ENCODE measurements at places on chromosomes 4 and X.

- DNase-seq: no peak
These were observed 24.1 kb downstream of the FHL1 start for GRCh38 chrX:136171420-136171819.

DNA sequence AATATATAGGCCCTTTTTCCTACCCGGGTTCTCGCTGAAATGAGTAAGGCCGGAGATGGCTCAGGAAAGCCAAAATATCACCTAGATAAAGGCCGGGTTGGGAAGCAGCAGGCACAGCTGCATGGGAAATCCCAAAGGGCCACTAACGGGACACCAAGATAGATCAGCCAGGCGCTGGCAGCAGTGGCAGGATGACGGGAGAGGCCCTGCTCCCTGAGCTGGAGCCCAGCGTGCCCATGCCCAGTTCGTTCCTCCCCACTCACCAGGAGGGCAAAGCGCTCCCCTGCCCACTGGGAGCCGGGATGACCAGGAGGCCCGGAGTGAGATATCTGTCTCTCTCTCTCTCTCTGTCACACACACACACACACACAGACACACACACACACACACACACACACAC lies 109.8 kb downstream of the DCTD start:
- DNase-seq: no peak

DNA sequence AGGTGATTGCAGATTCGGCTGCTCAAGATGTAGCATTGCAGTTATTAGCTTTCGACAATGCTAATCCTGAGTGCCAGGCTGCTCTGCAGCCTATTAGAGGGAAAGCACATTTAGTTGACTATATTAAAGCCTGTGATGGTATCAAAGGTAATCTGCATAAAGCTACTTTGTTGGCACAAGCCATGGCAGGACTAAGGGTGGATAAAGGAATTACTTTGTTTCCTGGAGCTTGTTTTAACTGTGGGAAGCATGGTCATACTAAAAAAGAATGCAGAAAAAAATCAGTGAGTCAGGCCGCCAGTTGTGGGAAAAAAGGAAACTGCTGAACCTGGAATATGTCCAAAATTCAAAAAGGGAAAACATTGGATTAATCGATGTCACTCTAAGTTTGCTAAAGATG lies 154.9 kb upstream of the TECRL start:
- DNase-seq: no peak

- DNase-seq: no peak
These were observed 12.7 kb downstream of the MAD2L1 start for GRCh38 chr4:120053911-120054310.

DNA sequence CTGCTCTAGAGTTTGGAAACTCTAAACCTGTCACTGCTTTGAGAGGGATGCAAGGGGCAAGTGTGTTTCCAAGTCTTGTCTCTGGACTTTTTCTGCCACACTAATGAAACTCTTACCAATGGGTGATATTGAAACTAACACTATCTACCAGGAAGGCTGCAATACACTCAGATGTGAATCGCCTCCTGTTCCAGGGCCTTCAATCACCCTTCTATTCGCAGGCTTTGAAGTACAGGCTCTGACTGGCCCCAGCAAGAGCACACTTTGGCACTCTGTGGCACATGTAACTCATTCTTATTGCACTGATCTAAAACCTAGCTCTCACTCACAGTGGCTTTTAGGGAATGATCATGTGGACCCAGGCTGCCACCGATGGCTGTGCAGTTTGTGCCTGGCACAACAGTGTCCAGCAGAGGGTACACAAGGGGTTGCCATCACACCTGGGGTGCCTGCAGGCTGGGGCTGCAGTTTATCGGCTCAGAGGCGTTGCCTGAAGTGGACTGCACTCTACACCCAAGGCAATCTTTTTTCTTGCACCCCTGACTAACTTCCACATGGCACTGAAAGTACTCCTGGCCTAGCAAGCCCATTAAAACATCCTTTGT lies 210.8 kb downstream of the MGST2 start:
- no peak for DNase-seq

DNA sequence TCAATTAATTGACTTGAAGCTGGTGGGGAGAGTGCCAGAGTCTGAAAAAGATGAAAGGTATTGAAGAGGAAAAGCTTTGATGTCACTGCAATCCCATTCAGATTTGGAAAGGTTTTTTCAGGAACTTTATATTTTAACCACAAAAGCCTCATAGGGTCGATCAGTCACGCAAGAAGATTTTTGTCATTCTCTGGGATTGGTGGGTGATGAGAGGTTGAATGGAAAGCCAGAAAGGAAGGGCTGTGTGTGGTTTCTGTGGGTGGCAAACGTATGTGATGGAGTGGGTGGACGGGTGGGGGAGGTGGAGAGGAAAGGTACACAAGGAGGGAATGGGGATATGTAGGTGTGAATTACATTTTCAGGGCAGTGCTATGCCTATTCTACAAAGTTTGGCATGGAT lies 173.8 kb upstream of the SCML1 start:
- DNase-seq: no peak

DNA sequence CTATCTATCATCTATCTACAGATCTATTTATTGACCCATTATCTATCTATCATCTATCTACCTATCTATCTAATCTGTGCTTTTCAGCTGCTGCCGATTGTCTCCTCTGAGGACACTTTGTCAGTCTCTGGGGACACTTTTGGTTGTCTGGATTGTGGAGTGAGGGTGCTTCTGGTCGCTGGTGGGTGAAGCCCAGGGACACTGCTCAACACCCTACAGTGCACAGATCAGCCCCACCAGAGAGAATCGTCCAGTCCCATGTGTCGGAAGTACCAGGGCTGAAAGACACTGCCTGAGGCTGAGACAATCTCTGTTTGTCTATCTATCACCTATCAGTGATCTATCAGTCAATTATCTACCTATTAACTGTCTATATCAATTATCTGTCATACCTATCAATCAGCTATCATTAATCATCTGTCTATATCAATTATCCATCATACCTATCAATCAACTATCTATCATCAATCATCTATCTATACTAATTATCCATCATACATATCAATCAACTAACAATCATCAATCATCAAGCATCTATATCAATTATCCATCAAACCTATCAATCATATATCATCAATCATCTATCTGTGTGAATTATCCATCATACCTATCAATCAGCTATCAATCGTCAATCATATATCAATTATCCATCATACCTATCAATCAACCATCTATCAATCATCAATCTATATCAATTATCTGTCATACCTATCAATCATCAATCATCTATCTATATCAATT lies 70.0 kb upstream of the PPP2R3B start:
- no peak for DNase-seq

GRCh38 chr4:14812101-14812500 lies 190.2 kb upstream of the CPEB2 start:
- no peak for DNase-seq

DNA sequence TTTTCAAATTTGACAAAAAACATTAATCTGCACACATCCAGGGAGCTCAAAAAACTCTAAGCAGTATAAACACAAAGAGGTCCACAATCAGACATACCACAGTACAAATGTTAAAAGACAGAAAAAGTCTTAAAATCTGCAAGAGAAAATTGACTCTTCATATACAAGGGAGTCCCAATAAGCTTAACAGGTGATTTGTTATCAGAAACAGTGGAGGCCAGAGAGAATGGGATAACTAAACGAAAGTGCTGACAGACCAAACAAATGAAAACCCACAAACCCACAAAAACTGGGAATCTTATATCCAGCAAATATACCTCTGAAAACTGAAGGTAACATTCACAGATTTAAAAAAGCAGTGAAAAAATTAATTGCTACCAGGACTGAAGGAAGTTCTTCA lies 182.0 kb upstream of the PAQR3 start:
- no peak for DNase-seq

DNA sequence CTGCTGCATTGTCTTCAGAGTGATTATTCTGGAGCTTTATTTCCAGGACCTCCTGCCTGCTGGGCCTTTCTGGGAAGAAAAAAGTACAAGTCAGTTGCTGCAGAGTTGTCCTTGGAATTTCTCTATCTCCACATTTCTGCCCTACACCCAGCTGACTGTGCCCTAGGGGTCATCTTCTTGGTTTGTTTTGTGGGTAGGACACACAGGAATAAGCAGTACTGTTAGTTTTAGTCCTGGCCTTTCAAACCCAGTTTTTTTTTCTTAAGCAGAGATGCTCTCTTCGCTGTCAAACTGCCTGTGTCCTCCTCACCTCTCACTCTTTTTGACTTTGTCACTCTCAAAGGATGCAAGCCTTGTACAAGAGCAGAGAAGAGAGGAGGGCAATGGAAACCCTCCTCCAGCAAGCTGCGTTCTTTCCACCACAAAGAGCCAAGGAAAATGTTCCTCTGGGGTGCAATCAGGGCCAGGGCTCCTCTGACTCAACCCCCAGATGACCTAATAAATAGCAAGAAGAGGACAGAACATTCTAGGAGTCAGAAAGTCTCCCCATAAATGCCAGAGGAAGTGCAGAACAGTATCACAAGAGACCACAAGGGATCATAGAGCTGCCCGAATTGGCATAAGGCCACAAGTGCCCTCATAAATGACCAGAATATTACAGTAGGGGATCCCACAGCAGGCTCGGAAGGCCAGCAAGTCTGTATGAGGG lies 186.2 kb downstream of the RCHY1 start:
- no peak for DNase-seq

DNA sequence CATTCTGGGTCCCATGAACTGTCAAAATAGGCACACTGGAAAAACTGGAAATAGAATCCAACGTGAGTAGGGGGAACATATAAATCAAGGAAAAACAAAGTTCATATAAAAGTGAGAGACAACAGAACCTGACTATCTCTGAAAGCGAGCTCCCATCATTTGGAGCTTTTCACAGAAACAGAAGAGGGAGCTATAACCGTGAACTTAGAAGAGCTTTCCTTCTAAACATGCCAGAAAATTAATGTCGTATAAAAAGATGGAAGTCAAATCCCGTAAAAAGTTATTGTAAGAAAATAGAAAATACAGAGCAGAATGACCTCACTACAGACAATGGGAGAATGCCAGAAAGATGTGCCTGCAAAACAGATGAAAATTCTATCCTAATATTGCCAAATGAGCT lies 23.9 kb upstream of the HSD17B10 start:
- no peak for DNase-seq

GRCh38 chr4:41362621-41363383 lies 106.1 kb downstream of the UCHL1 start:
- peak; percentile 88 for DNase-seq

GRCh38 chr4:61397174-61397573 lies 197.0 kb downstream of the ADGRL3 start:
- no peak for DNase-seq

DNA sequence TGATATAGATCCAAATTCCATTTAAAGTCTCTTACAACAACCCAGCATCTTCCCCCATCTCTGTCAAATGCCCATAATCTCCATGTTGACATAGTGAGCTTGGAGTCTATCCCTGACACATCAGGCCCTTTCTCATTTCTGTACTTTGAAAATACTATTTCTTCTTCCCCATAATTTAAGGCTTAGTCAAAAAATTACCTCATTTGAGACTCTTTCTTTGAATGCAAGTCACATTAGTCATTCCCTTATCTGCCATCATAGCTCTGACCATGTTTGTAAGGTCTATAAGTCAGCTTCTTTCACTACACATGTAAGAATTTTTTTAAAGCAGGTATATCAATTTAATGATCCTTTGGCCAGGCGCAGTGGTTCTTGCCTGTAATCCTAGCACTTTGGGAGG lies 99.9 kb downstream of the DDX60 start:
- no peak for DNase-seq

DNA sequence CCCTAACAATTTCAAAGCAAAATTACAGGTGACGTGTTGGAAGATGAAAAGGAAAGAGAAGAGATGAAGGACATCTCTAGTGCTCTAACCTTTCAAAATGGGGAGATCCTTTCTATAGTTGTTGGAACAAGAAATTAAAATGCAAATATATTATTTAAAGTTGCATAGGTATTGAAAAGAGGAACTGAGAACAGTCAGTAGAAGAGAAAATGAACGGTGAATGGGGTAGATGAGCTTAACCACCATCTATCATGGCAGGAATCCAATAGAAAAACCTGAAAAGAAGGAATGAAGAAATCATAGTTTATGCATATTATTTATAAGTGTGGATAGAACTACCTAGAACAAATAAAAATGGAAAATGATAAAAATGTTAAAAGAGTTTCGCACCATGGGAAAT lies 42.0 kb downstream of the ANXA5 start:
- no peak for DNase-seq

GRCh38 chr4:152094970-152095700 lies 334.3 kb upstream of the GATB start:
- no peak for DNase-seq

DNA sequence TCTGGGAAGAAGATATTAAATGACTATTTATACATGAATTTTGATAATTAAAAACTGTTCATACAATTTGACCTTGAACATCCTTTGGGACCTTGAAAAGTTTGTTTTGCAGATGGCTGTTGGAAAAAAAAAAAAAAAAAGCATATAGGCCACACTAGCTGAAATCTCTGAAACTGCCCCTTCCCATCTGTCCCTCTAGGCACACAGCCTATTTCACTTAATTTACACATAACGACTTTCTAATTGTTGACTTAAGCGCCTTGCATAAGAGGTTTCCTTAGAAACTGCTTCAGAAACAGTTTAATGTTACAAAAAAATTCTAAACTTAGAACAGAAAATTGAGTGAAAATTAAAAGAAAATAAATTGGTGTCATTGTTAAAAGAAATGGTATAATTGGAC lies 131.0 kb downstream of the COX18 start:
- no peak for DNase-seq

DNA sequence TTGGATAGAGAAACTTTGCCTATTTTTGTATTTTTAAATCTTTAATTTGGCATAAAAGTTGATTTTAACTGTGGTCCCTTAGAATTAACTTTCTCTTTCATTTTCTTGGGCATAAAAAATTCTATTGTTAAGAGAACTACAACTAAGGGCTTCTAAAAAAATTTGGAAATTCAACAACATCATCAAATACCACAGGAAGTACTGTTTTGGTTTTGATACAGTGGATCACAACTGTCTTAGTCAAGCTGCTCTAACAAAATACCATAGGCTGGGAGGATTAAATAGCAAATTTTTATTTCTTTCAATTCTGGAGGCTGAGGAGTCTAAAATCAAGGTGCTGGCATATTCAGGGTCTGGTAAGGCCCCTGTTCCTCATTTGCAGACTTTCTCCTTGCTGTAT lies 19.9 kb upstream of the NPFFR2 start:
- no peak for DNase-seq

DNA sequence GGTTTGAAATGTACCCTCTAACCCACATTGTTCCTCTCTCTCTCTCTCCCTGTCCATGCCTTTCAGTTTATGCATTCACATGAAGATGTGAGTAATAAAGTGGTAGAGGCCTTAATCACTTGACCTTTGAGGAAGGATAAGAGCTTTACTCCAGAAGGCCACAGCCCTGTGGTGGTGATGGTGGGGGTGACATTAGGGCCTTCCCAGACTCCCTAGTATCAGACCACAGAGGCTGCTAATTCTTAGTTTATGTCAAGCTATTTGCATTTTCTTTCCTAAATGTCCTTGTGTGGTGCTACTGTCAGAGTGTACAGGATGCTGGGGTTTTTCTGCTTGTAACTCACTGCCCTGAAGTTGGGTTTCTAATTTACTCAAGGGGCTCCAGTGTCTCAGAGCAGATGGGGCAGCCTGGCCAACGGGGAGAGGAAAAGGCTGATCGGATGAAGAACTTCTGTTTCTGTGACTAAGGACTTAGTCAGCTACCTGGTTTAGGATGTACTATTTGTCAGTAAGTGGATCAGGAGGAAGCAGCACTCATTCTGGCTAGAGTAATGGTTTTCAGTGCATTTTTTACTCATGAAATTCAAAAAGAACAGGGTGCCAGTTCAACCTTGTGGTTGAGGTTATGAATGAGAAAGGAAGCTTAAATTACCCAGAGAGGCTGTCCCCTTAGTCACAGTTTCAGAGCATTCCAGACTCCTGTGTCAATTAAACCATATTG lies 509.6 kb upstream of the DIPK2B start:
- no peak for DNase-seq
